Muscle of arm (tissue), 14 donors: ENCODE measurements at places on chromosomes 7 and 10. TPM values are rescaled to one million over a fixed set of nuclear protein-coding genes. Genes with fewer than 3 reads are reported as not detected.

MDFIC gene
- 32.1 TPM for polyA plus RNA-seq

SORCS3 gene
- polyA plus RNA-seq: 0.05 TPM

SEC61G gene
- polyA plus RNA-seq: 143 TPM

BBS9 gene
- polyA plus RNA-seq: 24.4 TPM

METTL27 gene
- polyA plus RNA-seq: 1.7 TPM

SMARCD3 gene
- polyA plus RNA-seq: 140 TPM

GIMAP5 gene
- polyA plus RNA-seq: 8.6 TPM

ELN gene
- polyA plus RNA-seq: 83.1 TPM

MPP7 gene
- polyA plus RNA-seq: 9.9 TPM

CD36 gene
- 357 TPM for polyA plus RNA-seq

PHYHIPL gene
- polyA plus RNA-seq: 1.4 TPM

SPDYE1 gene
- 4.1 TPM for polyA plus RNA-seq

EPHA1 gene
- 15.4 TPM for polyA plus RNA-seq

GNA12 gene
- polyA plus RNA-seq: 31.9 TPM

TAX1BP1 gene
- 57.2 TPM for polyA plus RNA-seq

CH25H gene
- polyA plus RNA-seq: not detected

CEP55 gene
- polyA plus RNA-seq: 8.5 TPM

PRTFDC1 gene
- polyA plus RNA-seq: 7.4 TPM
